AG09319 (cell line): ENCODE measurements at places on chromosomes 1 and 21.

- DNase-seq = no peak
These were observed 153.2 kb downstream of the COQ8A start for GRCh38 chr1:227093309-227093708.

DNA sequence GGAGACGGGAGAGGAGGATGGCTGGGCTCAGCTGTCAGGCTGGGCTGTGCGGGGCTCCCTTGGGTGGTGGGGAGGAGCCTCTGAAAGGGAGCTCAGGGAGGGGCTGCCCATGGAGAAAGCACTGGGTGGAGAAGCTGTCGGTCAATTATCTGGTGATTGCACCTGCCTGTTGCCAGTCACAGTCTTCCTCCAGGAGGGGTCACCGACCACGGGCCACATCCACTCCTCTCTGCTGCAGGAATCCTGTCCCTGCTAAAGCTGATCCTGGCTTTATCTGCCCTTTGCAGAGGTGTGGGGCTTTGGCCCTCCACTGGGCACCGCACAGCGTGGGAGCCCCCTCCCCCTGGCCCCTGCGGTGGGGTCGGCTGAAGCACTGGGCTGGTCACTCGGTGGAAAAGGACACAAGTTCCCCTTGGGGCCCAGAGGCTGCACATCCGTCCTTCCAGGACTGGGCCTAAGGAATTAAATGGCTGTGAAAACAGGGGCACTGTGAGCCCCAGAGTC lies 21.8 kb upstream of the COL18A1 start:
- DNase-seq = no peak

DNA sequence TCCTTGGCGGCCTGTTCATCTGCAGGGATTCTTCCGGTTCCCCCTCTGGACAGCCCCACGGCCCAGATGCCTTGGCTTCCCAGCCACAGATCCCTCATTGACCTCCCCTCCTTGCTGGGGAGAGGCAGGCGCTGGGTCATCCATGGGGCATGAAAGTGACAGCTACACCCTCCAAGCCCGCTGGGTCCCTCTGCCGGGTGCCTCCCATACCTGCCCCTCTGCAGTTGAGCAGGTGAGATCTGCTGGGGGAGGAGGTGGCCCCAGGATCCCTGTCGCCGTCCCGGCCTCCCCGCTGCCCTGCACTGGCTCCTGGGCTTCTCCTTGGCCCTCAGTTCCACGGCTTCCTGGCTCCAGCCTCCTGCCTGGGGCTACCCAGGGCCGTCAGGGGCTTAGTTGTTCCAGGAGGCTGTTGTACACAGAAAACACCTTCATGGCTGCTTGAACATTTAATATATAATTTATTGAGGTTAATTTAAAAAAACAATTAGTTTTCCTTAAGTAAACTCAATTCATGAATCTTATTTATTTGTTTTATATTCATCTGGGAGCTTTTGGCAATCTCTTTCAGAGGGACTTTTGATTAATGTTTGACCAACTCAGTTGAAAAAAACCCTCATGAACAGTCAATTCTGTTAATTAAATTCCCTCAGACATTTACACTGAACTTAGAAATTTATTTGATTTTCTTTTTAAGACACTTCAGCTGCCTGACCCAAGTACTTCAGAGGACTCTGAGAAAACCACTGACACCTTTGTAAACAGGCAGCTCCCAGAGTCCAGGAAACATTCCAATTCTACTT lies 67.6 kb upstream of the ABCG1 start:
- DNase-seq = no peak

DNA sequence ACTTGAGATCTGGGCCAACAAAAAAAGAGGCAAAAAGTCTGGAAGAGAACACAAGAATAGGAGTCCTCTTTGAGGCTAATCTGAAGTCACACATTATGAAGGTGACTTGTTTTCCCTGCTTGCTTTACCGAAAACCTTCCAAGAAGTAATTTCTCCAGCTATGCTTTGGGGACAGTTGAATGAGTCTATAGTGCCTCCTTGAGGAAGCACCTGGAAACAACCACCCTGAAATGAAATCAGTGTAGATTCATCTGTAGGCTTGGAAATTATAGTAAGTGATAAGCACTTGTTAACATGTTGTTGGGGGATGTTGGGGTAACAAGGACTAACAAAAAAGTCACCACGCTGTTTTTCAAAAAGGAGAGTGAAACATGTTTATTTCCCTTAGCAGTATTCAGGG lies 23.4 kb upstream of the RPTN start:
- DNase-seq = no peak

- DNase-seq = no peak
These were observed 5.9 kb downstream of the CEP85 start for GRCh38 chr1:26239936-26240335.

GRCh38 chr1:167450843-167451242 lies 67.5 kb downstream of the CD247 start:
- DNase-seq = no peak

DNA sequence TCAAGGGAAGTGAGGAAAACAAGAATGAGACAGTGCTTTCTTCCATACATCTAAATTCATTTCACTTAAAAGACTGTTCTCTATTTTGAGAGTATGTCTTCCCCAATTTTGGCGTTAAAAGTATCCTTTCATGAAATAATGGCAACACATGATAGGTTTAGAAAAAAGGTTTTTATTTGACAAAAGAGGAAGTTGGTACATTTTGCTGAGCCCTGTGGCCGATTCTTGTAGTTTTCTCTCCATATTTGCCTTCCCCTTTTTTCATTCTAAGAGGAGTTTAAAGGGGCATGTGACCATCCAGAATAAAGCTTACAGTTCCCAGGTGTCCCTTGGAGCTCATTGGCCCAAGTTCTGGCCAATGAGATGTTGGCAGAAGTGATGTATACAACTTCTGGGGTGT lies 140.4 kb upstream of the KCNE2 start:
- no peak for DNase-seq

- DNase-seq = no peak
These were observed 17.9 kb upstream of the PWP2 start for GRCh38 chr21:44089001-44089911.

DNA sequence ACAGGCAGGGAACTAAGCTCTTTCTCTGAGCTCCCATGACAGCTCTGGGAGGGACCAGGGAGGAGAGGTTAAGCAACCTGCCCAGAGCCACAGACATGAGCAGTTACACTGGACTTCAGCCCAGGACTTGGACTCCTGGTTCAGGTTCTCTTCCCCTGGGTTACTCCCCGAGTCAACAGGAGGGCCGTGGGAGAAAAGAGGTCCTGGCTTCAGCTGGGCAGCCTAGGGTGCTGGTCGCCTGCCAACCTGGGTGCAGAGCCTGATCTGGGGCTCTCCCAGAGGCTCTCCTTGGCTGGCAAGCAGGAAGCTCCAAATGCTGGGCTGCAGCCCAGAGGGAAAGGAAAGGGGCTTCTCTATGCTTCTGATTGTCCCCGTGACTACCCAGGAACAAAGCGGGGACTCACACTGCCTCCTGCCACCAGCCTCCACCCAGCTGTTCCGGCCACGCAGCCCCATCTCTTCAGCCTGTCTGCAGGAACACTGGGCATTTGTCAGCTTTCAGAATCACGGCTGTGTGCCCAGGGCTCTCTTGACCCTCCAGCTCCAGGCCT lies 141.8 kb downstream of the HIVEP3 start:
- DNase-seq = no peak

DNA sequence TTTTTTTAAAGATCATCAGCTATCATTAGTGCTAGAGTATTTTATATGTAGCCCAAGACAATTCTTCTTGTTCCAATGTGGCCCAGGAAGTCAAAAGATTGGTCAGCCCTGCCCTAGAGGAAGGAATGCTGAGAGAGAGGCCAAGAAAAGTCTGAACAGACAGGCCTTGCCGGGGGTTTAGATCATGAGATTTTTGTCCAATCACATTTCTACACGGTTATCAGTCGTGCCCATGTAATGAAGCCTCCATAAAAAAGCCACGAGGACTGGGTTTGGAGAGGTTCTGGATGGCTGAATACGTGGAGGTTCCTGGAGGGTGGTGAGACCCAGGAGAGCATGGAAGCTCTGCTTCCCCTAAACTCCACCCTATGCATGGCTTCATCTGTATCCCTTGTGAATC lies 24.3 kb upstream of the ENO1 start:
- no peak for DNase-seq
